ENCODE measurements at places on chromosomes 7 and 10. TPM values are rescaled to one million over a fixed set of nuclear protein-coding genes. Genes with fewer than 3 reads are reported as not detected.

The PAX4 gene
- total RNA-seq: not detected

The POM121 gene
- total RNA-seq: 16.6 TPM

The PRRT4 gene
- 2.0 TPM for total RNA-seq

The ATRNL1 gene
- total RNA-seq: 7.1 TPM

The TMEM225B gene
- not detected for total RNA-seq

The CYP2C19 gene
- 0.15 TPM for total RNA-seq

The BMI1 gene
- total RNA-seq: 44.8 TPM

The LMTK2 gene
- 16.2 TPM for total RNA-seq

The STN1 gene
- total RNA-seq: 19.2 TPM

The SHH gene
- not detected for total RNA-seq

The RP9 gene
- total RNA-seq: 27.6 TPM

The ASB4 gene
- 11.9 TPM for total RNA-seq

The C7orf33 gene
- total RNA-seq: not detected

The OR6B1 gene
- not detected for total RNA-seq

The SPDYE6 gene
- not detected for total RNA-seq

The IL15RA gene
- 10.9 TPM for total RNA-seq

The AMPH gene
- total RNA-seq: 1.4 TPM

The LRIT1 gene
- total RNA-seq: not detected

The NXPH1 gene
- not detected for total RNA-seq

The SUN3 gene
- total RNA-seq: 0.54 TPM

The TRIL gene
- total RNA-seq: 3.2 TPM

The PDE6C gene
- not detected for total RNA-seq

The TEX47 gene
- total RNA-seq: not detected

The PIK3AP1 gene
- 1.4 TPM for total RNA-seq

The CALHM1 gene
- not detected for total RNA-seq

The METTL27 gene
- 0.24 TPM for total RNA-seq

The CADPS2 gene
- 3.6 TPM for total RNA-seq

The SPDYE2B gene
- total RNA-seq: not detected

The FAM180A gene
- not detected for total RNA-seq

The TMEM270 gene
- total RNA-seq: not detected

The SEMA3E gene
- 0.46 TPM for total RNA-seq
